C1 segment of cervical spinal cord (tissue), 14 donors: ENCODE measurements at places on chromosomes 6 and 20.

DNA sequence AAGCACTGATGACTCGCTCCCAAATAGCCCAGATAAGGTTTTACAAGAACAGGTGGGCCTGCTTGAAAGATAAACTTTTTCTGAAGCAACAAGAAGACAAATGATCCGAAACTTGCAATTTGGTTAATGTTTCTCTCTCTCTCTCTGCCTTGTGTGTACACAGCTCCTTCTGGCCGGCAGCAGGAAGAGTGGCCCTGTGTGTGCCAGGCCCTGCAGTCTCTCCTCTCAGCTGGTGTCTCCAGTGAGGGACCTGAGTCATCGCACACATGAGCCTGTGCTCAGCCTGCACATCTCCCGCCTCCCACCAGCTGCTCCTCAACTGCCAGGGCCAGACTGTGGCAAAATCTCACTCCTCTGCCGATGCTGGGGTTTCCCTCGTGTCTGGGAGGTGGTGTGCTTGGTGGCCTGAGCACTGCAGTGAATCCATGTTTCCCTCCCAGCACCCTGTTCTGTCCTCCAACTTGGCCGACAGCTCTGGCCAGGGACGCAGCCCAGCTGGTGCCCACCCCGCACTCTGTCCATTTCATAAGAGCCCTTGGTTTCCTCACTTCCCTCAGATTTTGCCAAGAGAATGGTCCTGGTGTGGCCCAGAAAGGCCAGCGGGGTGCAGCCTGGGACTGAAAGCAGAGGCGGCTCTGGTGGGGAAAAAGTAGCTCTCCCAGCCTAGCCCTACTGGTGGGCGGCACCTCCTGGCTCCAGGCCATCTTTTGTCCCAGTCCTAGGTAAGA lies 49.4 kb downstream of the ERMARD start:
- no peak for DNase-seq

DNA sequence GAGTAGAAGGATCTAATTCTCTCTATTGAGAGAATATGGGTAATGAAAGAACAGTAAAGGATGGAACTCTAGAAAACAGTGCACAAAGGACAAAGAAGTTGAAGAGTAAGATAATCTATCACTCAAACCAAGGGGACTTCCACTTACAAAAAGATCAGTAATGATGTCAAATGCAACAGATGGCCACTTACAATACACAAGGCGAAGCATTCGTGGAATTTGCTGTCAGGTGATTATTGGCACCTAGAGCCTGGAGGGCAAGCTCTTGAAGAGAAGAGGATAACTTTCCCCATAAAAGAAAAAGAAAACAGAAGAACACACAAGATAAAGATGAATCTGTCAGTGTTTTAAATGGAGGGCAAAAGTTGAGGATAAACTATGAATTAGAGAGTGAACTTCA lies 256.0 kb upstream of the TCF21 start:
- DNase-seq, result no peak

DNA sequence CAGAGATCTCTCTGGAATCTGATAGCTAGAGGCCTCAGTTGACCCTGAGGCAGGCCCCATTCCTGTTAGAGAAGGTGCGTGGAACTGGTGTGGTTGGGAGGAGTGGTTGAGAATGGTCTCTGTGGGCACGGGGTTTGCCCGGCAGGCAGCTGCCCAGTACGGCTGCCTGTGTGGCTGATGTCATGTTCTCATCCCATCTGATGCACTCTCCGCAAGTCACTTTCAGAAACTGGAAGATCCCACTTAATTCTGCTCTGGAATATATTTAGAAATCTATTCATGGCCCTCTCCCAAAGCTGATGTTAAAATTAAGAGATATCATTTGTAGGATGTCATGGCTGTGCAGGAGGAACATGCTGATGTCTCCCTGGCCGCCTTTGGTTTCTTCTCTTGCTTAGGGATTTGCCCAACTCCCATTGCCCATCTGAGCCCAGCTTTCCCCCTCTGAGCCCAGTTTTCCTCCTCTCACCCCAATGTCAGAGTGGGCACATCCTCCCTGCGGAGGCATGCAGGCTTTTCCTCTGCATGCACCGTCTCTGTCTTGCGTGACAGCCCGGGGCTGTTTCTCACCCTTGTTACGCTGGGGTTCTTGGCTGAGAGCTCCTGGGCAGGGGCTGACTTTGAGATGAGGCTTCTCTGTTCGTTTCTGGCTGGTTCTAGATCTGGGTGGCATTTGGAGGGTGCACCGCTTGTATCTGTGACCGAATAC lies 21.0 kb downstream of the PHACTR3 start:
- DNase-seq, result no peak

DNA sequence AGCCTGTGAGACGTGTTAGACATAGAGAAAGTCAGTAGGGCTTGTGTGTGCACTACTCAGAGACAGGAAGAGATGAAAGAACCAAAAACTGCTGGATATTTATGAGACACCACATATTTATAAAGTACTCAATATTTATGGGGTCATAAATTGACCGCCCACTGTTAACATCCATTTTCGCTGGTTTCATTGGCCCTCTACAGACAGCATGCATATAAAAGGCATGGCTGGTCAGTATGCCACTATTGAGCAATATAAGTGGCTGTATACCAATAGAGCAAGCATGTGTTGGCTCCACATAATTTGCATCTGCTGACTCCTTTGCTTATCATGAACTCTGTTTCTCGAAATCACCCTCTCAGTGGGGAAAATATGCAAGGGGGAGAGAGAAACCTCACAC lies 110.3 kb upstream of the BTN3A2 start:
- DNase-seq, result no peak

DNA sequence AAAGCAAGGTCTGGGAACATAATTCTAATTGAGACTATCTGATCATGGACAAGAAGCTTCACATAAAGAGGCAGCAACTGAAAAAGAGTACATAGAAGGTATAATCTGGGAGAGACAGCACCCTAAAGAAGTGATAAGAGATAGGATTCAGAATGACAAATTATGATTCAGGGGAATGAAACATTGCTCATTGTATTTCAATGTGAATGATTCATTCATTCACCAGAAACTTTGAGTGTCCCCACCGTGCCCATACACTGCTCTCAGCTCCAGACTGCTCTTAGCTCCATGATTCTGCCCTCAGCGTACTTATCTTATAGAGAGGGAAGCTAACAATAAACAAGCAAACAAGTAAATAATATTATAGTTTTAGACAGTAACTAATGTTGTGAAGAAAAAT lies 329.3 kb upstream of the IRAK1BP1 start:
- no peak for DNase-seq

DNA sequence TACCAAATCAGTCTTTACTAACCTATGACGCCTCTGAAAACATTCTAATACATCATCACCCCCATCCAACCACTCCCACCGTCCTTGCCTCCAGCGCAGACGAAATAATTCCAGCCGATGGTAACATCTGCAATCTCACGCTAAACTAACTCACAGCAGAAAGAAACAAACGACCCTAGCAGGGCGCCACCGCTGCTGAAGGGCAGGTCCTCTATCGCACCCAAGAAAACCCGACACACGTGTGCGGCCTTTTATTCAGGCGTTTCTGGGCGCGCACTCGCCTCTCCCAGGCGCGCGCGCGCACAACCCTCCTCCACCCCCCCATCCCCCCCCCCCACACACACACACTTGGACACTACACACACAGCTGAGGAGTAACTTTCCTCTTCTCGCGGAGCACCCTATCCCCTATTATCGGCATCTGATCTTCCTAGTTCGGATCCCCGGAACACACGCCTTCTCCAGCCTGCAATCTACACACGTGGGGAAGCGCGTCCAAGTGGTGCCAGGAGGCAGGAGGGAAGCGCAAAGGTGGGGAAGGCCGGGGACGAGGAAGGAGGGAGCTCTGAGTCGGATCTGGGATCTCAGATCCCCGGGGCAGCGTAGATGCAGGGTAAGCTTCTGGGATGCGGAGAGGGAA lies 1.4 kb downstream of the GFOD1 start:
- DNase-seq, result peak; percentile 17

GRCh38 chr20:17992224-17992637 lies 23.4 kb downstream of the MGME1 start:
- no peak for DNase-seq

DNA sequence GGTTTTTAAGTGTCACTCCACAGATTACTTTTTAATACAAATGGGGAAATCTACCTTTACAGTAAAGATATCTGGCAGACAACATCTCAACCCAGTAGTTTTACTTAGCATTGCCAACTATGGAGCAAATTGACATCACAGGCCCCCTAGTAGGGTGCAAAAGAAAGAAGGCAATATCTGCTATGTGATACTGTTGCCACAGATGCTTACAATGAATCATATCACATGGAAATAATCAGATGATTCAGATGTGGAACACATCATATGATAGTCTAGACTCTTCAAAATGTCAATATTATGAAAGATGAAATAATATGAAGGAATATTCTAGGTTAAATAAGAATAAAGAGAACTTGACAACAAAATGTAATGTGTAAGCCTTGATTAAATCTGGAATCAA lies 322.5 kb downstream of the BMP2 start:
- no peak for DNase-seq

DNA sequence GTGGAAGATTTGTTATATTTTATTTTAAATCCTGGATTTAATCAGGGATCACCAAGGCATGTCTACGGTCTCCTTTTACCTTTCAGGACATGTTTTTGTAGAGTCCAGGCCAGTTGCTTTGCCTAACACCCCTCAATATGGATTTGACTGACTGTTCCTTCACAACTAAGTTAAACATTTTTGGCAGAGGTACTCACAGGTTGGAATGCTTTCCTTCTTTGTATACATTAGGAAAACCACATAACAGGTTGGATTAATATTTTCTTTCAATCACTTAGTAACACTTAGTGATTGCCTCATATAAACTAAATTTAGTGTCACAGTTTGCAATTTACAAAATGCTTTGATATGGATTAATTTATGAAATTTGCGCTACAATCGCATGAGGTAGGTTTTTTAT lies 64.5 kb downstream of the IPCEF1 start:
- DNase-seq, result no peak

- DNase-seq, result peak; percentile 51
These were observed 2.0 kb upstream of the KCNB1 start for GRCh38 chr20:49484180-49485140.

DNA sequence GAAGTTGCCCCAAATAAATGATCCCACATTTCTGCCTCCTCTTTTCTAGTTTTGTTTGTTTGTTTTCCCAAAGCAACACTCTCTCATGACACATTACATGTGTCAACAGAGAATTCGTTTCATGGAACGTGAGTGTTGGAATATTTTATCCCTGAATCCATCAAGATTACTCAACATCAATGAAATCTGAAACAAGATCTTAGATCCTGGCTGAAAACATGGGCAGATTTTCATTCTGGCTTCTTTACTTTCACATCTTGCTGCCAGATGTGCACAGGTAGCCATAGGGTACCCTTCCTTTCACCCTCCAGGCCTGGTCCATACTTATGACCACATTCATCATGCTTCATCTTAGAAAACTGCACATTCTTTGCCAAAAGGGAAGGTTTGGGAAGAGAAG lies 347.0 kb downstream of the DOK5 start:
- DNase-seq, result no peak

DNA sequence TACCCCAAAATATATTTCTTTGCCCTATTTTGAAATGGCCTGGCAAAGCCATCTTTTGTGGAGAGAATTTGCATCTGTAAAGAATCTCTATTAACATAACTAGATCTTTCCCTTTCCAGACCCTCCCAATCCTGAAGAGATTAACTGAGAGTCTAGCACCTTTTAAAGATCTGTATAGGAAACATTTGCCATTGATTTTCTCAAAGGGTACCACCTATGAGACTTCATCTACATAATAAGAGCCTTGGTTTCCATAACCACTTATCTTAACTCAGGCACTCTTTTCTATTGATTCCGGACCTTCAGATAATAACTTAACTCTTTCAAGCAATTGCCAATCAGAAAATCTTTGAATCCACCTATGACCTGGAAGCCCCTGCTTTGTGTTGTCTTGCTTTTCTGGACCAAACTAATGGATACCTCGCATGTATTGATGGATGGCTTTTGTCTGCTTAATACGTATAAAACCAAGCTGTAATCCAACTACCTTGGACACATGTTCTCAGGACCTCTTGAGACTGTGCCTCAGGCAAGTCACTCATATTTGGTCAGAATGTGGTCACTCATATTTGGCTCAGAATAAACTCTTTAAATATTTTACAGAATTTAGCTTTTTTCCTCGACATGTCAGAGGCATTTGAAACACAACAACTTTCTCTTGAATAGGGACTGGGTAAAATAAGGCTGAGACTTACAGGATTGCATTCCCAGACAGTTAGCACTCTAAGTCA lies 31.4 kb downstream of the SLC22A2 start:
- DNase-seq, result no peak
